ENCODE measurements at places on chromosomes 13 and 19.
A peak's percentile ranks its signal among the peaks of the same experiment; 100 is the strongest.

DNA sequence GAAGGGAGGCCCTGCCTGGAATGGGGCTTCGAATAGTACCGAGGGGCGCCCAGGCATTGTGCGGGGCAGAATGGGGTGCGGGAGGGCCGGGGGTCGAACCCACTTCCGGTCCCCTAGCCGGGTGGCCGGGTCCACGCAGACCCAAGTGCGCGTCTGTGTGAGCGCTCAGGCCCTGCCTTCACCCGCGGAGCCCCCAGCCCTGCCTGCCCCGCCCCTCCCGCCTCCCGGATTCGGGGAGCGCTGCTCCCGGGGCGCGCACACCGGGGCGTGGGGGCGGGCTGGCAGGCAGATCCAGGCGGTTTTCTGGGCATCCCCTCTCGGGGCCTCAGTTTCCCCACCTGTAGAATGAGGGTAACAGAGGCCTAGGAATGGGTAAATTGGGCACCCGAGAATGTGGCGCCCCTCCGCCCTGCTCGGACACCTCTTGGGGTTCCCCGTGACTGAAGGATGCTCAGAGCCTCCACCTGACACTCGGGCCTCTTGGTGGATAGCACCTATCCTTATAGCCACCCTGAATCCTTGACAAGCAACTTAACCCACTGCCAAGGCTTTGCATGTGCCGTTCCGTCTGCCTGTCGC, 682 bp downstream of the PIK3R2 start:
- DNase-seq = no peak

DNA sequence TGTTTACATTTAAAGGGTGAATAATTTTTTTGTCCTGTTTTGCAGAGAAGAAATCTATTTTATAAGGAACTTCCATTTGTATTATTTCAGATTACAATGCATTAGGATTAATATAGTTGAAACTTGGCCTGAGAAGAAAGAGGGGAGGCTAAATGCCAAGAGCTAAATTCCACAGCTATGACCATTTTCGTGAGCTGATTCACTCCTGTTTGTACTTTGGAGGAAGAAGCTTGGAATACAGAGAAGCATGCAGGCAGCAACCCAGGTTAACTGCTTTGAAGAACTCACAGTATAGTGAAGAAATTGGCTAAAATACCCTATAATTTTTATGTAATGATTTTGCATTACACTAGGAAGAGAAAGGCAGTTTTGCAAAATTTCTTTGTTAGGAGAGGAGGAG, 309.4 kb upstream of the KLF12 start:
- DNase-seq = no peak

DNA sequence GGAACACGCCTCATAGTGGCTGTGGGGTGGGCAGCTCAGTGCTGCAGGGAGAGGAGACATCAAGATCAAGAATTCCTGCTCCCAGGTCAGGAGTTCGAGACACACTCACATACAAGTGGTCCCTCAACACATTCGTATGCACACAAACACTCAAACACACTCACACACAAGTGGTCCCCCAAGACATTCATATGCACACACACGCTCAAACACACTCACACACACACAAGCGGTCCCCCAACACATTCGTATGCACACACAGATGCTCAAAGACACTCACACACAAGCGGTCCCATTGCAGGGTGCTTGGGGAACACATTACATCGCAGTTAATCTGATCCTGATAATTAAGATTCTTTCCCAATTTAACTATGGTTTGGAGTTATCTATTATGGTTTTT, 28.2 kb downstream of the FCGBP start:
- no peak for DNase-seq

DNA sequence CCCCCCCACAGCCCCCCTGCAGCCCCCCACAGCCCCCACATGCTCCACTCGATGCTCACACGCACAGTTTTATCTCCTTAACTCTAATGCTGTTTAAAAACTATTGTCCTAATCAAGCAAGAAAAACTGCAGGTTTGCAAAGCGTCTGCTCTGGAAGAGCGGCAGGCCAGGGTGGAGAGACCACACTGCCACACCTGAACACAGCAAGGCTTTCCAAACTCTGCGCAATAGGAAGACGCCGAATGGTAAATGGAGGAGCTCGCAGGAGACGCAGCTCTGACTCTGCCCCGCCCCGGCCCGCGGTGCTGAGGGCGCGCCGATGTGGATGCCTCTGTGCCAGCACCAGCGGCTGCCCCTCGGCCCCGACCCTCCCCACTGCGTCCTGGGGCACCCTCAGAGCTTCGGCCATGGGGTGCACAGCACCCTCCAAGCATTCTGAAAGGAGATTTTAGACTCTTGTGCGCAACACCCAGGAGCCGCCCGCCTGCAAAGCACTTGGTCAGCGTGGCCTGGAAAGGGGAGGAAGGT, 32.4 kb downstream of the RASA3 start:
- peak; percentile 3 for DNase-seq

- no peak for DNase-seq
These were observed 66.7 kb downstream of the LRRC63 start for GRCh38 chr13:46278474-46278873.

DNA sequence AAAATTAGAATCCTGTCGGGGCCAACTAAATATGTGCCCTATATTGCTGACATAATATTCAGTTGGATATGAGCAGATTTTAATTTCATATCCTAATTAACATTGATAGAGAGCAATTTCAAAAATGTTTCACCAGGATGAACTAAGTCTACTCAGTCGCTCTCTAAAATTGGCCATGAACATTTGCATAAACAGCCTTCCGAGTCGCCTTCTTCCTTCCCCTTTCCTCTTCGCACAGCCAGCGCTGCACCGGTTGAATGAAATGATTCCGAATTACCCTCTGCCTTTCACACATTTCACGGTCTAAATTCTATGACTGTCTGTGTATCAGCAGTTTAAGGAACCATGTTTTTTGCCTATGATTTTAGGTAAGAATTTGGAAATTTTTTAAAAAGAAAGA, 413.7 kb downstream of the LIG4 start:
- DNase-seq = no peak

- no peak for DNase-seq
These were observed 5.7 kb downstream of the PTPRS start for GRCh38 chr19:5334824-5335500.

GRCh38 chr13:40143106-40143505, 487.6 kb downstream of the COG6 start:
- DNase-seq = no peak

GRCh38 chr13:110359840-110360301, 52.8 kb downstream of the COL4A2 start:
- DNase-seq = no peak

DNA sequence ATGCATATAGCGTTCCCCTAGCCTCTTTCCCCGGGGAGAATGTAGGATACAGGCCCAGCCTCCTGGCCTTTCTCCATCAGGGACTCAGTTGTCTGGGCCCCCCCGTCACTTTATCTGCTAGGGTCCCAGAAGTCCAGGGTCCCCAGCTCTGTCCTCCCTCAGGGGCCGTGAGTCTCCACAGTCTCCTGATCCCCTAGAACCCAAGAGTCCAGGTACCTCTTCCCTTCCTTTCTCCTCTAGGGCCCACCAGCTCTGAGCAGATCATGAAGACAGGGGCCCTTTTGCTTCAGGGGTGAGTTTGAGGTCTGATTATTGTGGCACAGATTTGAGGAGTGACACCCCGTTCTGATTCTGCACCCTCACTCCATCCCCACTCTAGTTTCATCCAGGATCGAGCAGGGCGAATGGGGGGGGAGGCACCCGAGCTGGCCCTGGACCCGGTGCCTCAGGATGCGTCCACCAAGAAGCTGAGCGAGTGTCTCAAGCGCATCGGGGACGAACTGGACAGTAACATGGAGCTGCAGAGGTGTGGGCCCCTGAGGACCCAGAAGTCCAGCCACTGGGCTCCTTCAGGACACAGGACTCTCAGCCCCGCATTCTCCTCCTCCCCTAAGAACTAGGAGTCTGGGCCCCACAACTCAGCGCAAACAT, 758 bp downstream of the BAX start:
- no peak for DNase-seq
